ENCODE measurements at places on chromosomes 3 and 15.
A peak's percentile ranks its signal among the peaks of the same experiment; 100 is the strongest.

- no peak for DNase-seq
These were observed 29.5 kb downstream of the HES1 start for GRCh38 chr3:194165271-194166018.

GRCh38 chr3:47478022-47478421, 2.3 kb upstream of the SCAP start:
- DNase-seq, result no peak

GRCh38 chr3:11534011-11534792, 109.5 kb downstream of the VGLL4 start:
- DNase-seq, result no peak

- DNase-seq, result no peak
These were observed 61.0 kb downstream of the GPR160 start for GRCh38 chr3:170098753-170099152.

DNA sequence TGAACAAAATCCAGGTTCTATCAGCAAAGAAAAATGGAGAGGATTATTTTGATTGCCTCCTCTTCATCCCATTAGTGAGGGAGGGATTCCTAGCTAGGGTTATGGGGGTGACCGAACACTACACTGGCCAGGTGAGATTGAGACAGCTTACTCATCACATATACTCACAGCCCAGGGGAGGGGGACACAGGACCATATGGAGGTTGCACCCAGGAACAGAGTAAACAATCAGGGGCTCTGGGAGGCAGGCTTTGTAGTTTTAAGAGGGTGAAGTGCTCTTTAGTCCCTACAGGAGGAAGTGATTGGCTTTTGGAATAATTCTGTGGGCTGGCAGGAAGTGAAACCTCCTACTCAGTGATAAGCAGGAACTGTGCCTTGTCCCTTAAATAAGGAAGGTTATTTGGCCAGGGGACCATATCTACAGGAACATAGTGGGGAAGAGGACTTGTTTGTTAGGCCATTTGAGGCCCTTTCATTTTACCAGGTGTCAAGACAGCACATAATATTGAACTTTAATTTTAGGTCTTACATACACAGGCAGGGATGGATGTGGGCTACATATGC, 17.5 kb upstream of the KCTD6 start:
- DNase-seq, result no peak

- no peak for DNase-seq
These were observed 502.5 kb downstream of the MECOM start for GRCh38 chr3:169161011-169161410.

DNA sequence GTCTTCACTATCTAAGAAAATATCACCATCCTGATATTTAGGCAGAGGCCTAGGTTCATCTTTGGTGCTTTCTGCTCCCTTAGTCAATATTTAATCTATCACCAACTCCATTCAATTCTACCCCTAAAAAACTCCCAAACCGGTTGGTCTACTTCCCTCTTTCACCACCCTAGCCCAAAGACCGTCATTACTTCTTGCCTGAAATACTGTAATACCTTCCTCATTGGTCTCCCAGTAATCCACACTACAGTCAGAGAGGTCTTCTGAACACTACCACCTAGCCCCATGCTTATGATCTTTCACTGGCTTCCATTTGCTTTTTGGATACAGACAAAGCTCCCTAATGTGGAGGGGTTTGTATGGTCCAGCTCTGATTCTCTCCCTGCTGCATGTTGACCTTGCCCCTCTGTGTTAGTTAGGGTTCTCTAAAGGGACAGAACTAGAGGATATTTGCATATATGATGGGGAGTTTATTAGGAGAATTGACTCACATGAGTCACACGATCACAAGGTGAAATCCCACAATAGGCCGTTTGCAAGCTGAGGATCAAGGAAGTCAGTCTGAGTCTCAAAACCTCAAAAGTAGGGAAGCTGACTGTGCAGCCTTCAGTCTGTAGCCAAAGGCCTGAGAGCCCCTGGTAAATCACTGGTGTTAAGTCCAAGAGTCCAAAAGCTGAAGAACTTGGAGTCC, 36.4 kb upstream of the ATP2C1 start:
- no peak for DNase-seq

- no peak for DNase-seq
These were observed 69.1 kb downstream of the MB21D2 start for GRCh38 chr3:192848371-192849233.

- peak; percentile 74 for DNase-seq
These were observed 37.6 kb downstream of the NCEH1 start for GRCh38 chr3:172673210-172673679.

- peak; percentile 82 for DNase-seq
These were observed 34.5 kb downstream of the KLF13 start for GRCh38 chr15:31360843-31361763.

DNA sequence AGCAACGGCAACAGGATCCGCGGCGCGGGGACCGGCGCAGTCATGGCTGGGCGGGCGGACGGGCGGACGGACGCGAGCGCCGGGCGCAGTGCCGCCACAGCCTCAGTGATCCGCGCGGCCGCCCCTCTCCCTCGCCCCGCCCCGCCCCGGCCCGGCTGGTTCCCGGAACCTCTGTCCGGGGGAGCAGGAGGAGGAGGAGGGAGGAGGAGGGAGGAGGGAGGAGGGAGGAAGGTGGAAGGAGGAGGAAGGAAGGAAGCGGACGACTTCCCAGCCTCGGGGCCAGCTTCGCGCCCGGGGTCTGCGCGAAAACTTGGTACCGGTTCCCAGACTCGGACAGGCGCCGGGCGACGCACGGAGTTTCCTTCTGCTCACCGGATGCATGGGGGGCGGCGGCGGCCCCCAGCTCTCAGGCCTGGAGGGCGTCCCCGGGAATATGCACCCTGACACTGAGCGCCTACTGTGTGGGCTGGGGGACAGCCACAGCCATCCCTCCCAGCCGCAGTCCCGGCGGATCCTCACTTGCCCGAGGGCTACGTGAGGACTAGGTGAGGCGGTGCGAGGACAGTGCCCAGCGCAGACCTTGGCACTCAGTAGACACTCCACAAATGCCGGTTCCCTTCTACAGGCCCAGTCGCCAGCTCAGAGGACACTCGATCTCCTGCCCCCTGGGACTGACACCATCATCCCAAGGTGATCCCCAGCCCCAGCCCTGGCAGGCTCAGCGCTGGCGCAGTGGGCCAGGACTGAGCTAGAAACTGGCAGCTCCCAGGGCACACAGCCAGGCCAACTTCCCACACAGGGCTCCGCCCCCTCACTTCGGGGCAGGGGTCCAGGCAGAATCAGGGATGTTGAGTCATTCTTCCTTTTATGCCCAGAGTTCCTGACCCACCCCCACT, at the start of gene SHISA5:
SHISA5 (minus strand) TSS at position 124 of the 896 bp plus-strand sequence; CDS start at position 44, 80 bp downstream.
- DNase-seq, result peak; percentile 44

- DNase-seq, result no peak
These were observed 417.2 kb downstream of the ZBBX start for GRCh38 chr3:166962911-166963310.

GRCh38 chr3:177561365-177561764, 364.1 kb upstream of the TBL1XR1 start:
- DNase-seq, result no peak

DNA sequence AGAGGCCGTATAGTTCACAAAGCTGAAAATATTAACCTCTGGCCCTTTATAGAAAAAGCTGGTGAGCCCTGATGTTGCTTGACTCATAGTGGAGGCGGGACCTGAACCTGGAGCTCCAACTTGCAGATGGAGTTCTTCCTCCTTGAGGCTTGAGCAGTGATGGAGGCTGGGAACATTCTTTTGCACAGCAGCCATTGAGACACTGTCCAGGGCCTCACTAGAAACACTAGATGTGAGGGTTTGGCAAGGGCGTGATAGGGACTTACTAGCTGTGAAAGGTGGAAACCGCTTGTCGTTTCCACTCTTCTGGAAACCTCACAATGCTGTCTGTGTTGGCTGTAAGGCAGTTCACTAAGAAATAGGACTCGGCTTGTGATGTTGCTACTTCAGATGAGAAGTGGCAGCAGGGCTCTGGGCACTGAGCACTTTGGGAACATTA, 12.5 kb downstream of the SMAD6 start:
- no peak for DNase-seq

- no peak for DNase-seq
These were observed 44.1 kb downstream of the KLHL25 start for GRCh38 chr15:85750319-85751290.

- no peak for DNase-seq
These were observed 7.7 kb downstream of the CLDN11 start for GRCh38 chr3:170426240-170426797.

DNA sequence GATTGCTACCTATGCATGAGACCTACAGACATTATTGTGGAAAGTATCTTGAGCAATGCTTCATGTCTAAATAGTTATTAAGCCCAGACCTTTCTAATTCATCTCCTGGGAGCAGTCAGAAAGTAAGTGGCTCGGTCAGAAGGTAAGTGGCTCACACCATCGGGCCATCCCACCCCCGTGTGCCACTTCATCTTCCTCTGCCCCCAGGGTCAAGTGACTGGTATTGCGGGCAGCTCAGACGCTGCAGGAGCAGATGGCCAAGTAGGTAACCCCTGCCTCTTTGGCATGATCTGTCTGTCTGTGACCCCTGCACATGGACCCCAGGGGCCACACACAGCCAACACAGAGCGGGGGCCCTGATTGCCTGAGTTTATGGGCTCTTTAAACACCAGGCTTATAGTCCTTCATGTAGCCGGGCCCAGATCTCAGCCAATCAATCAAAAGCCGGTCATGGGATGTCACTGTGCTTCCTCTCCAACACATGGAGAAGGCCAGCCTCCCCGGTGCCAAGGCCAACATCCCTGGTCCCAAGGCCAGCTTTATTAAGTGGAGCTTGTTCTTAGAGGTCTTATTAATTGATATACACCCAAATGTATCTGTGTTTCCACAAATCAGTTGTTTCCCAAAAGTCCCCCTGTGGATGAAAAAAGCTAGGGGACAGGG, 42.9 kb downstream of the LARP6 start:
- no peak for DNase-seq

DNA sequence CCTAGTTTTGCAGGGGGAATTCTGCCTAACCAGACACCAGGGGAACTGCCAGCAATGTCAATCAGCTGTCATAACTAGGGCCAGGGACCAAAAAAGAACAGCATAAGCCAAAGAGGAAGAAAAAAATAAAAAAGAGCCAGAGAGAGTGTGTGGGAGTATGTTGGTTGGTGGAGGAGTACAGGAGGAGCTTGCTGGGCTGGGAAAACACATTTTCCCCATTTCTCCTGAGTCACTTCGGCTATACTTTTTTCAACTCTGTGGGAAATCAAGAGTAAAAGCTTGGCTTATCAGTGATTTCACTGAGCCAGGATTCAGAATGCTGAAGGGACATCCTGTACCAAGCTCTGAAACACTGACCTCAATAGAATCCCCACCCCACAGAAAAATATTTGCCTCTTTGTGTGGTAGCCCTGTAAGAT, 144.7 kb upstream of the DPH6 start:
- no peak for DNase-seq

DNA sequence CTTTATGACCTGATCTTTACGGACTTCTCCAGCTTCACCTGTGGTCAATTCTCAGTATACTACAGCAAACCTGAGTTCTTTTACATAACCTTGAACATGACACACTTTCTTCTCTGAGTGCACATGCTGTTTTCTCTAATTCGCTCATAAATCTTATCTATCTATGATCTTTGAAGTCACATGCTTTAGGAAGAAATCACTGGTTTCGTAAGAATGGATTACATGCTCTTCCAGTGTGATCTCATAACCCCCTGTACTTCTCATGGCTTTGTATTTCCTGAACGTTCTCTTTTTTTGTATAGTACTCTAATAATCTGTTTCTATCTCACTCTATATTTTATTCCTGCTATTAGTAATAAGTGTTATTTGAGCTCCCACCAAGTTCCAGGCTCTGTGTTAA, 1165.2 kb downstream of the TBL1XR1 start:
- no peak for DNase-seq

GRCh38 chr3:148943506-148944205, 47.7 kb upstream of the GYG1 start:
- DNase-seq, result peak; percentile 61

DNA sequence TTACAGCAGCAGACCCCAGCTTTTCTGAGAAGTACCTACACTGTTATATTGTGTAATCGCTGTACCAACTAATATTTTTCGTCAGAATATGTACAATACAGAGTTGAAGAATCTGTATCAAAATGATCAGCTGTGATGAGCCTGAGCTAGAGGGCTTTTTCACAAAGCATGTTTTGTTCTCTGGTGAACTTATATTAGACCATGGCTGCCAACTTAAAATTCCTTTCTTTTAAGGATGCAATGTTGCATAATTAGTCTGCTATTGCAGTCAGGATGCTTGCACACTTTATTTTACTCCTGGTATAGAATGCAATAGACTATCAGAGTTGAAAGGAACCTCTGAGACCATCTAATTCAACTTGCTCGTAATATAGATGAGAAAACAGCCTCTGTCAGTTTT, 127.8 kb downstream of the RBMS3 start:
- DNase-seq, result no peak

DNA sequence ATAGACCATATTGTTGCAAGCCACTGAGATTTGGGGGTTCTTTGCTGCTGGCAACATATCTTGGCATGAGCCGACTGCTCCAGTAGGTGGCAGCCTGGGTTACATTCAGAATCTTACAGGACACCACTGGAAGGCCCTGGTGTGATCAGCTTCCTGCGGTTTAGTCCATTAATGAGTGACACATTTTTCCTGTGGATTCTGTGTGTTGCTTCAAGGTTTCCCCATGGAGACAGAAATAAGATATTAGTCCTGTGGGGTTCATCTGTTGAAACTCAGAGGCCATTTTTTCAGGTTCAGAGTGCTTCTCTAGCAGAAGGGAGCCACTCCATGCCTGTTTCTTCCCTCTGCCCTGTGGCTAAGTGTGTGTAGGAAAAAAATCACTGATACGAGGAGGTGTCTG, 116.2 kb downstream of the MFSD1 start:
- DNase-seq, result no peak

All from CD4-positive, alpha-beta T cell treated with Interleukin-15 for 4 hours (primary cell).